Stimulated activated CD8-positive, alpha-beta memory T cell treated with anti-CD3 and anti-CD28 coated beads, Interleukin-4, amount 100 ng/mL, for 24 hours (primary cell): ENCODE measurements at places on chromosomes 11 and 22.

DNA sequence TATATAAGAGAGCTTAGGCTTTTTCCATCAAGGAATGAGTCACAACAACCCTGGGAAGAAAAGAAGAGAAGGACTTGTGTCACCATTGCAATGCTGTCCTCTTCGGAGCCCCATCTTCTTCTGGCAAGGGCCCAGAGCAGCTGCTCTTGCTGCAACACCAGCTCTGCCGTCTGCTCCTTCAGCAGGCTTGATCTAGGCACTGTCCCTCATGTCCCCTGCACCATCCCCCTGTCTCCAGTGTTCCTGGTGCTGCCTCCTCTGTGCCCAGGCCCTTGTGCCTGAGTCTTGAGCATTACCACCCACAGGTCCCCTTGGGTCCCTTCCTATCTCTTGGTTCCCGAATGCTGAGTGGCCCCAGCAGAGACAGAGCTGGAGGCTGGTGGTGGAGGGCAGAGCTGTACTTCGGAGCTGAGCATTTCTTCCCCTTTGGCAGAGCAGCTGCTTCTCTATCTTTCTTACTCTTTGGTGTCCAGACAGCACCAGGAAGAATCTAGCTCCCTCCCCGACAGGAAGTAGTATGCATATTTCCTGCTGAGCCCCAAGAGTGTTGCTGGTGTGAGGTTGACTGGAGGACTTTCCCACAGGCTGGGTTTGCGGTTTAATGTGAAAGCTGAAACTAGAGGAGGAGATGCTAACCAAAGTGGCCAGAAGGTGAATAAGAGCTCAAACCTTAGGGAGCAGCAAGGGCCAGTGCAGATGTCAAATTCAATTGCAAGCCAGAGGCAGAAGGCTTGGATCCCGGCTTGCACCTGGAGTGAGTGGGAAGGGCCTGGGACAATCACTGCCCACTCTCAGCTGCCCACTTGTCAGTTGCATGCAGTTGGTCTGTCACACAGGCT, 27.8 kb downstream of the WEE1 start:
- peak; percentile 49 for DNase-seq

GRCh38 chr11:64031001-64031400, 4.7 kb upstream of the FLRT1 start:
- DNase-seq: no peak

GRCh38 chr22:39236321-39237317, 8.2 kb downstream of the PDGFB start:
- DNase-seq: peak; percentile 36

- no peak for DNase-seq
These were observed 134.0 kb upstream of the SYN3 start for GRCh38 chr22:33192156-33192555.

GRCh38 chr22:36901411-36902142, 11.9 kb upstream of the CSF2RB start:
- no peak for DNase-seq

DNA sequence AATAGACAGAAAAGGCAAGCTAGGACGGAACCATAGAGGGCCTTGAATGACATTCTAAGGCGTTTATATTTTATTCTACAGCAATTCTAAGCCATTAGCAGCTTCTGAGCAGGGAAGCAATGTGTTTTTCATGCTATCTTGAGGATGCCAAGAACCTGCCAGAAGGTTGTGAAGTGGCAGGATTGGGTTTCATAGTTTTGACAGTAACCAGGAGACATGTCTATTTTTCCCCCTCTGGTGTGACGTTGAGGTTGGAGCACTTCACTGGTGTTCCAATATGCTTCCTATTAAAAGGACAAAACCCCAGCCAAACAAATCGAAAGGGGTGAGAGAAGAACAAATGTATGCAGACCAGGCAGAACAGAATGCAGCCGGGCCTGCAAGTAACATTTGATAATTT, 148.2 kb downstream of the SPATA19 start:
- DNase-seq: no peak

- DNase-seq: no peak
These were observed 79.8 kb upstream of the GRK3 start for GRCh38 chr22:25484521-25485315.

DNA sequence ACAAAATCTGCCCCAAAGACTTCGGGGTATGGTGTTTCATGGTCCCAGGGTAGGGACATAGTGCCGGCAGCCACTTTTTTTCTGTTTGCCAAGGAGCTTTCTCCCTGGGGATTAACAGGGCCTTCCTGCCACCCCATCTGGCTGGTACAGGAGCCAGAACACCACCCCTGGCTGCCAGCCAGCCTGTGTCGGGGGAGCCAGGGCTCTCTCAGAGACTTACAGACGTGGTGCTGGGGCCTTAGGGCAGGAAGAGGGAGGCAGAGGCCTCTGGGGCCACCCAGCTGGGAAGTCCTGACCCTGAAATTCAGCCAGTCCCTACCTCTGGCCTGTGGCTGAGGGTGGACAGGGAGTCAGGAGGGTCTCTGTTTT, 52.4 kb upstream of the CDON start:
- no peak for DNase-seq

DNA sequence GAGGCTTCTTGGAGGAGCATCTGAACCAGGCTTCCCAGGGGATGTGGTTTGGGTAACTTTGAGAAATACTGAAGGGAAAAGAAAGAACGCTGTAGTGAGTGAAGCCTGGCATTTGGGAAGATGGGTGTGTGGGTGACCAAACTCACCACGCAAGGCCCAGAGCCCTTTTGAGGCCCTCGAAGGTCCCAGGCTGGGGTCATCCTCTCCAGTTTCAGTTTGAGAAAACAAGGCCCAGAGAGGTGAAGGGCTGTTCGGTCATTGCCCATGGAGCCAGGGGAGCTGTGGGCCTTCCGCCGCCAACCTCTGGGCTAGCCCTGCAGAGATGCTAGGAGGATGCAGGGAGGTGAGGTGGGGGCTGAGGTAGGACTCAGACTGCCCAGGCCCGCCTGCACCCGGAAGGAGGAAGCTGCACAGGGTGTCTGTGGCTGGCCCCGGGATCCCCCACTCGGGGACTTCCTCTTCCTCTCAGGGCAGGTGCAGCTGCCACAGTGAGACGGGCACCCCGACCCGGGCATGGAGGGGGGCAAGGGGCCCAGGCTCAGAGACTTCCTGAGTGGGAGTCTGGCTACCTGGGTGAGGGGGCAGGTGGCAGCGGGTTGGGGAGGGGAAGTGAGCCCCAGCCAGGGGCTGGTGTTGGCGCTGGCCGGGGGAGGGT, at the start of gene CCDC88B:
TSS of gene CCDC88B (plus strand) at position 451 of the 655 bp plus-strand sequence. CDS start at position 514, 63 bp downstream.
- DNase-seq: peak; percentile 74

DNA sequence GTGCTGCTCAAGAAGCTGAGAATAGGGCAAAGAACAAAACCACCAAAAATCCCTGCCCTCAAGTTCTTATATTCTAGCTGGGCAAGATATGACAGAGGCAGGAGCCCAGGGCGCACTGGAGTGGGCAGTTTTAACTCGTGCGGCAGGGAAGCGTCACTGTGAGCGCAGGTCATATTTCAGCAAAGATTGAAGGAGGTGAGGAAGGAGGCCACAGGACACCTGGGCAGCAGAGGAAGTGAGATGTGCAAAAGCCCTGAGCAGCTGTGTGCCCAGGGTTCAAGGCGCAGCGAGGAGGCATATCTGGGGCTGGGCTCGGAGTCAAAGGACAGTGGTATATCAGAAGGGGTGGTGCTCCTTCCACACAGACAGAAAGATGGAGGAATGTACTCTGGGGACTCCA, 13.5 kb downstream of the KCNC1 start:
- DNase-seq: no peak

DNA sequence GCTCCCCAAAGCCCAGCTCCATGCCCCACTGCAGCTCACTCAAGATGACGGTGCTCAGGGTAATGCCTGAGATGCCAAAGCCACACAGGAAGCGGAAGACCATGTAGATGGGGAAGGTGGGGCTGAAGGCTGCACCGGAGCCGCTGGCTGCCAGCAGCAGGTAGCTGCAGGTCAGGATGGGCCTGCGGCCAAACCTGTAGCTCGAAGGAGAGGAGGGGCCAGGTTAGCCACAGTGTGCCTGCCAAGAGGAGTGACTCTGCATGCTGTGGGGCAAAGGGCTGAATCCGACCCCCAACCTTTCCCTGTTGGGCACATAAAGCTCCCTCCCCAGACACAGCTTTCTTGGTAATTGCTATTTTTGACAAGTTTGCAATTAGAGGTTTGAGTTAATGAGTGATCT, 14.9 kb upstream of the SLC22A6 start:
- no peak for DNase-seq
